NCI-H187 (cell line): ENCODE measurements at places on chromosomes 11 and 22.

- DNase-seq, result no peak
Observed at GRCh38 chr11:30295178-30295885, 27.6 kb upstream of the ARL14EP start.

DNA sequence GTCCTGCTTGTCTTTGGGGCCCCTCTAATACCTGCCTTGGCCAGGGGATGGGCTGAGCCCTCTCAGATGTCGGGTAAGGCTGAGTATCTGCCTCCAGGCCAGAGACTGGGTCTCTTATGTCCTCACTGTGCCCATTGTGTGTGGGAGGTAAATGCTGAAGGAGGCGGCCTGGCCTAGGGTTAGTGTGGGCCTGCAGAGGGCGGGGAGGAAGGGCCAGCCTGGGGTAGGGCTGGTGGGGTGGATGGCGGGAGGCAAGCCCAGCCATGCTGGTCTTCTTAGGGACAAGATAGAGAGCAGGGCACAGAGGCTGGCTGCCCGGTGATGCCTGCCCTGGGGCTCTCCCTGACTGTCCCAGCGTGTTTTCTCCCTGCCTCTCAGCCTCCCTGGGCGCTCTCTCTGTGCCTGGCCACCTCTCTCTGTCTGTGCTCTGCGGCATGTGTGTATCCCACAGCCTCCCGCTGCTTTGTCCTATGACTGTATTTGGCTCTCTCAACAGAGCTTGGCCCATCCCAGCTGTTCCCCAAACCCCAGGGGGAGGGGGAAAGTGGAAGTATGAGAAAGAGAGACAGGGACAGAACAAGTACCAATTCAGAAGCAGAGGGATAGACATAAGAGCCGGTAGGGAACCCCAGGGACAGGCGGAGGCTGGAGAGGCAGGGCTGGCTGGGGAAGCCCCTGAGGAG, 57.0 kb downstream of the PDE2A start:
- DNase-seq, result no peak

DNA sequence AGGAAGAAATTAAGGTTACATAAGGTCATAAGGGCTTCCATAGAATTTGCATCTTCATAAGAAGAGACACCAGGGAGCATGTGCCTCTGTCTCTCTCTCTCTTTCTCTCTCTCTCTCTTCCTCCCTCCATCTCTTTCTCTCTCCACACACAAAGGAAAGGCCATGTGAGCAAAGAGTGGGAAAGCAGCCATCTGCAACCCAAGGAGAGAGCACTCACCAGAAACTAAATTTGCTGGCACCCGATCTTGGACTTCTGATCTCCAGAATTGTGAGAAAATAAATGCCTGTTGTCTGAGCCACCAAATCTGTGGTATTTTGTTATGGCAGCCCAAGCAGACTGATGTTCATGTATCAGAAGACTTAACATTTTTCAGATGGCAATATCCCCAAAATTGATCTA, 6.4 kb upstream of the KRTAP5-10 start:
- no peak for DNase-seq

- no peak for DNase-seq
Observed at GRCh38 chr11:73931039-73931645, 19.7 kb upstream of the DNAJB13 start.

DNA sequence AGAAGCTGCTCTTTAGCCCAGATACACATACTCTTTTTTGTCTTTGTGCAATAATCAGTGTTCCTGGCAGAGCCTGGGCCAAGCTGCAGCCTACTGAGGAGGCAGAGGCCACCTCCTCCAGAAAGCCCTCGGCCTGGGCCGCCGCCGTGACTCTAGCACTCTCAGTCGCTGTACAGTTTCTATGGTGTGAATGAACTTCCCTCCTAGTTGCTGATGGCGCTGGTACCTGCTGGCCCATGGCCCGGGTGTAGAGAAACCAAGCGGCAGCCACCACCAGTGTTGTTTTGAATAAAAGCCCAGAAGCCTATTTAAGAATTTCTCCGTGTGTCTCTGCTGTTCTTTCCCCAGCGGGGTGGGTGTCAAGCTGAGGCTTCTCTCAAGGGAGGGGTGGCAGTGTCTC, 118.9 kb downstream of the CACNA1I start:
- no peak for DNase-seq

DNA sequence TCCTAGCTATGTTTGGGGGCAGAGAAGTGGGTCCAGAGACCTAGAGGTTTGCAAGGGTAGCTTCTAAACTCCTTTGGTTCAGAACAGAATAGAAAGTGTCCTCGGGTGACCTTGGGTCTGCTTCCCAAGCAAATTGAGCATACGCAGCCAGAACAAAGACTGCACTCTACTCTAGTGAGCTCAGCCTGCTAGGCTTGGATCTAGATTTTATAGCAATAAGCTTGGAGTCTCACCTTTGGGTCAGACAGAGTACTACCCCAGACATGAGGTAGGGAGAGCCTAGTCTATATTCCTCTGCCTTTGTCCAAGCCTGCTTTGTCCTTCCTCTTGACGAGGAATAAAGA, 52.6 kb upstream of the ELF5 start:
- DNase-seq, result no peak

DNA sequence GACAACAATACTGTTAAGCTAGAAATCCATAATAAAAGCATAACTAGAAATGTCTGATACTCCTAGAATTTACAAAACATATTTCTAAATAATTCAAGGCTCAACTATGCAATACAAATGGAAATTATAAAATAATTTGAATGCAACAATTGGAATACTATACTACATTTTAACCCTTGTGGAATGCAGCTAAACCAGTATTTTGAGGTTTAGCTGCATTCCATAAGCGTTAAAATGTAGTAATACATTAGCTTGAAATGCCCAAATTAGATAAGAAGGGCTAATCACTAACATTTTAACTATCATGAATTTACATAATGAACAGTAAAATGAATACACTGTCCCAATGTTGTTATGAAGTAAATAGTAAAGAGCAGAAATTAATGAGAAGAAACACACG, 617.2 kb upstream of the CHORDC1 start:
- DNase-seq, result no peak

GRCh38 chr11:75341612-75342011, 9.8 kb downstream of the ARRB1 start:
- DNase-seq, result no peak

DNA sequence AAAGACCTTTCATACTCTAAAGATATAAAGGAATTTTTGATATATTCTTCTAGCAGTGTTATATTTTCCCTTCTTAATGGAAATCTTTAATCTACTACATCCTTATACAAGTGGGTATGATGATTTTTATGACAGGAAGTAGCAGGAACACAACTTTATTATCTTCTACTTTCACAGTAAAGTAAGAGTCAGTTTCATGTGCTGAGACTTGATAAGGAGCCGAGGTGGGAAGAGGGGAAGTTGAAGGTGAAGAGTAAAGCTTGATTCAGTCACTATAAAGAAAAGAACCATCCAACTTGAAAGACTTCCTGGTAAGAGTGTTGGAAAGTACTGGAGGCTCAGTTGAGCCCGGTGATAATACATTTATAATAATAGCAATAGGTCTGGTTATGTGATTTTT, 82.1 kb upstream of the PTH start:
- no peak for DNase-seq

DNA sequence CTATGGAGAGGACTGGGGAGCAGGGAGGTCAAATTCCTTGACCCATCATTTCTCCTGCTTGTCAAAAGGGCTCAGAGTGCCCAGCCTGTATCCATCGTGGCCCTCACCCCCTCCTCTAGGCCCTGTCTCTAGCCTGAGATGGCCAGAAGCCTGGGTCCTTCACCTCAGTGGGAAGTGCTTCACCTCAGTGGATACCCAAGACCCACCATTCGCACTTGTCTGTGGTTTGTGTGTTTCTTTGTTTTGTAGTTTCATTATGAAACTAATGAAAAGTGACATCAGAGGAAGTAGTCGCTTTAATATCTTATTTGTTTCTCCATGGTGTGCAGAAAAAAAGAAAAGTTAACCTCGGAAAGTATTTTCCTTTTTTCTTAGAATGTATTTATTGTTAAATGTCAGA, 194.0 kb upstream of the CADM1 start:
- no peak for DNase-seq

DNA sequence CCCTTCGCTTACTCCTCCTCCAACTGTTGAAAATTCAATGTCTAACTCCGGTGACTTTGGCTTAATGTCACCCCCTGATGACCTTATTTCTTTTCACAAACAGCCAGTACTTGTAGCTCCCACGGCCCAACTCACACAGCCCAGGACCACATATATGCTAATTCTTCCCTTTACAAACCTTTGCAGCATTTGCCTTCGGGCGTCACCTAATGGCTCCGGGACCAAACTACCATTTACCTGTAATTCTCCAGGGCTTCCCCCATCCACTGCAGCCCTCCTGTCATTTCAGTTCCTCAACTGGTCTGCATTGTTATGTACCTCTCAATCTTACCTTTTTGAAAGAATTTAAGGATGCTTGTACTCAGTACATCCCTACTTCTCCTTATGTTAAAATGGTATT, 29.8 kb upstream of the OR56B4 start:
- DNase-seq, result no peak

DNA sequence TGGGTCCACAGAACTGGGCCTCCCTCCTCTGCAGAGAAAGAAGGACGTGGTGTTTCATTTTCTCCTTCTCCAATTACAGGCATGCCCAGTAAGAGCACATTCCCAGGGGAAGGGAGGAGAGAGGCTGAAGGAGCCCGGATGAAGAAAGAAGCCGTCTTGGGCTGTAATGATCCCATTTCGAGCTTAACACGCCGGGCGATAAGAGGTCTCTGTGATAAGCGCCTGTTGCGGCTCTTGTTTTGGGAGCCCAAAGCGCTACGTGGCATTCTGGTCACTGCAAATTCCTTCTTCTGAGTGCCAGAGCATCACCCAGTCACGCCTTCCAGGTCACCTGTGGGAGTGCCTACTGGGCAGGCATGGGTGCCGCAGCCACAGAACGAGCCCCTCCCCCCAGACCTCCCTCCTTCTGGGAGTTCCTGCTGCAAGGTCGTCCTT, 57.5 kb downstream of the ANO1 start:
- peak; percentile 19 for DNase-seq
